NCI-H2081 (cell line): ENCODE measurements at places on chromosomes 2 and 18.

DNA sequence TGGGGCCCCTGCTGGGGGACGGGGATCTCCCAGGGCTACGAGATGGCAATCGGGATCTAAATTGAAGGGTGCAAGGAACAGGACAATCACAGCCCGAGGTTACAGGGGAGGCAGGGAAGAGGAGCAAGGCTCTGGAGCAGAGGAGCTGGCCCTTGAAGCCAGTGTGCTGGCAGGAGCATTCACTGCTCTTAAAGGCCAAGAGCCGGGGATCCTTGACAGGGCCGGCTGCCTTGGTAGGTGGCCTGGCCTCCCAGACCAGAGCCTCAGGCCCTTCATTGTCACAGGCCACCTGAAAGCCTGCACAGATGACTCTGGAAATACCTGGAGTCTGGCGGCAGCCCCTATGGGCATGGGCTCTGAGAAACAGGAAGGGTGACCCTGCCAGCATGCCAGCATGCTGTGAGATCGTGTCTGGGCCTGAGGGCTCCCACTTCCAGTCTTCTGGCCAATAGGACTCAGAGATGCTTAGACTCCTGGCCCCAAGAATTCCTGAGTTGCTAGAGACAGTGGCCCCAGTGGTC lies 38.7 kb downstream of the PDIA6 start:
- DNase-seq, result no peak

DNA sequence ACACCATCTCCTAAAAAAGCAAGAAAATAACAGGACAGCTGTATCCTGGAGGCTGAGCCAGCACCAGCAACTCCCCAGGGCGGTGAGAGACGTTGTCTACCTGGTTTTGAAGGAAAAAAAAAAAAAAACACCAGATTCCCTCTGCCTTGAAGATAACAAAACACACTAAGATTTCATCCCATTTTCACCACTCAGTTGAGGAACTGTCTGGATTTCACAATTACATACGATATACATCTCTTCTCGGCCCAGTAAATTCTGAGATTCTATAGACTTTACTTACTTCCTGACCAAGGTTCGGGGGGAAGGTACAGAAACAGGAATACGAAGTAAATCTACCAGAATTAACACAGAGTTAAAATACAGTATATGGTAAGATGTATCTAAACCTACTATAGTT lies 8.5 kb downstream of the ZNF516 start:
- no peak for DNase-seq

GRCh38 chr2:236754271-236754944 lies 184.8 kb downstream of the ACKR3 start:
- no peak for DNase-seq

GRCh38 chr2:113791697-113792590 lies 35.5 kb upstream of the SLC35F5 start:
- DNase-seq, result no peak

DNA sequence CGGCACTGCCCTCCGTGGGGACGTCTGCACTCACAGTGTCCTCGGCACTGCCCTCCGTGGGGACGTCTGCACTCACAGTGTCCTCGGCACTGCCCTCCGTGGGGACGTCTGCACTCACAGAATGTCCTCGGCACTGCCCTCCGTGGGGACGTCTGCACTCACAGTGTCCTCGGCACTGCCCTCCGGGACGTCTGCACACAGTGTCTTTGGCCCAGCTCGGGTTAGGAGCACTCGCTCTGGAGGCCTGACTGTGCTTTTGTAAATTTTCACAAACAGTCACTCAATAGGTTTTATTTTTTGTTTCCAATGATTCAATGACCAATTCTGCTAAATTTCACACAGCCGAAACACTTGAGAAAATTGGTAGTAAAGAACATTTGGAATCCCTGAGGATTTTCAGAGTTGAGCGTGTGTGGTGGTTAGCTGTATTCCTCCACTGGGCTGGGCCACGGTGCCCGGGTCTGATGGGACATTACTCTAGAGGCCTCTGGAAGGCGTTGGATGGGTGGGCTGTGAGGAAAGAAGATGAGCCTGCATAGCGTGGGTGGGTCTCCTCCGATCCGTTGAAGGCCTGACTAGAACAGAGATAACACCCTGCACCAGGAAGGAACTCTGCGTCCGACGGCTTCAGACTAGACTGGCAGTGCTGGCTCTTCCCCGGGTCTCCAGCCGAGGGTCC lies 134.8 kb downstream of the RTP5 start:
- DNase-seq, result no peak

DNA sequence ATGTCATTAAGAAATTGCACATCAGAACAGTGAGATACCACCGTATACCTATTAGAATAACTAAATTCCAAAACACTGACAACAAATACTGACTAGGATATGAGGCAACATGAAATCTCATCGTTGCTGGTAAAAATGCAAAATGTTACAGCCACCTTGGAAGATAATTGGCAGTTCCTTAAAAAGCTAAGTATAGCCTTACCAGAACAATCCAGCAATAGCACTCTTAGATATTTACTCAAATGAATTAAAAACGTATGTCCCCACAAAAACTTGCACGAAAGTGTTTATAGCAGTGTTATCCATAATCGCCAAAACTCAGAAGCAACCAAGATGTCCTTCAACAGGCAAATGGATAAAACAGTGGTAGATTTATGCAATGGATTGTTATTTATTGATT lies 241.7 kb downstream of the EPHA4 start:
- no peak for DNase-seq

GRCh38 chr2:113309655-113310387 lies 31.1 kb upstream of the PAX8 start:
- no peak for DNase-seq

GRCh38 chr2:100743741-100744140 lies 76.2 kb upstream of the NPAS2 start:
- DNase-seq, result no peak

DNA sequence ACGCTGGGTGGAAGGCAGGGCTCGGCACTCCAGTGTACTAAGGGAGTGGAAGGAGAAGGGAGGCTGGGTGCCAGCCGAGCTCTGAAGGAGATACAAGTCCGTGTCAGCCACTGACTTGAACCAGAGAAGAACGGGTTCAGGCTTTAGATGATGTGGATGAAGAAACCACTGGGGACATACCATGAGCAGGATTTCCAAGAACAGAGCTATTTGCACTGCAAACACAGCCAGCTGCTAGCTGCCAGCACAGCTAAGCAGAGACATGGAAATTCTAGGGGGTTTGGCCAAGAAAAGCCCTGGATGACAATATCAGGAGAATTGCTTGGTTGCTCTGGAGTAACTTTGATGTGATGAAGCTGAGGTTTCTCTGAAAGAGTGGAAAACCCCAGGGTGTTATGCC lies 5.2 kb downstream of the CD207 start:
- DNase-seq, result no peak

DNA sequence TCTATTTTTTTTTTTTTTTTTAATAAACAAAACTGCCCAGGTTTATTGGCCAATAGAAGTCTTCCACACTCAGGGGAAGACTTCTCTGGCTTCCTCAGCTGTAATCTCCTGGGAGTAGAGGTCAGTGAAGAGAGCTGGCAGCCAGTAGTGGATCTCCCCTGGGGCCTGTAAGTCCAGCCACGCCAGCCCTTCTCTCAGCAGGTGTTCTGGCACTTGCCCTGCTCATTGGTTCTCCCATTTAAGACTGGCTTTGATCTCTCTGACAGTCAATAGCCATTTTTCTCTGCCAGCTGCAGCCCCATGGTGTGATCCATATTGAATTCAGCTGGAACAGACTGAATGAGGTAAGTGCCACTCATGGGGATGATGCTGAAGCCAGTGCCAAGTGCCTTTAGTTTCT lies 170.6 kb upstream of the SPHKAP start:
- no peak for DNase-seq

- DNase-seq, result peak; percentile 74
These were observed 80.8 kb downstream of the APOB start for GRCh38 chr2:20962939-20963557.

- DNase-seq, result no peak
These were observed 62.7 kb upstream of the LYPD1 start for GRCh38 chr2:132732694-132733093.

DNA sequence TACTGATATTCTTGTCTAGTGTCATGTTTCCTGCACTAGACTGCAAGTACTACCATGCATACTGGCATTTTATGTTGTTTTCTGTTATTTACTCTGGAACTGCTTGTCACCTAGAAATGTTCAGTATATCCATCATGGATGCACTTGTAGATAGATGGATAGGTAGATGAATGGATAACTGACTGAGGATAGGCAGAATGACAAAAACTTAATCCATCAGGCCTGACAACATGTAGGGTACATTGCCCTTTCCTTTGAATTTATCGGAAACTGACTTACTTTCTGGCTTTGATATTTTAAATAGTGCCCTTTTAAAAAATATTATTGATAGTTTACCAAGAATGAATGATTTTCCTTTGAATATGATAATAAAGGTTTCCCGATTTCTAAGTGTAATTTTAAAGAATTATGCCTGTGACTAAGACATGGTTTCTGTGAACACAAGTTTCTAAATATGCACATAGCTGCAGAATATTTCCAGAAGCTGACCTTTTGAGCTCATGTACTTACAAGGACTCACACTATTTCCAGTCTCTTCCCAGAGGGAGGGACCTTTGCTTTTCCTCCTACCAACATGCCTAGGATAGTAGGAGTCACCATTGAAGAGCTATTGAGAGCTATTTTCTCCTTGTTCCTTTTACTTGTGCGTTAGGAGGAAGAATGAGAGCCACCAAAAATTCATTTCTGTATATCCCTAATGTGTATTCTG lies 81.3 kb downstream of the ANKRD12 start:
- DNase-seq, result no peak
